CD8-positive, alpha-beta memory T cell (primary cell): ENCODE measurements at places on chromosomes 3 and 15. TPM values are rescaled to one million over a fixed set of nuclear protein-coding genes. Genes with fewer than 3 reads are reported as not detected.

The MUC4 gene
- 0.35 TPM for total RNA-seq

The ULK4 gene
- total RNA-seq, result 12.3 TPM

The TMEM266 gene
- 0.11 TPM for total RNA-seq

The CD80 gene
- total RNA-seq, result 17.9 TPM

DNA sequence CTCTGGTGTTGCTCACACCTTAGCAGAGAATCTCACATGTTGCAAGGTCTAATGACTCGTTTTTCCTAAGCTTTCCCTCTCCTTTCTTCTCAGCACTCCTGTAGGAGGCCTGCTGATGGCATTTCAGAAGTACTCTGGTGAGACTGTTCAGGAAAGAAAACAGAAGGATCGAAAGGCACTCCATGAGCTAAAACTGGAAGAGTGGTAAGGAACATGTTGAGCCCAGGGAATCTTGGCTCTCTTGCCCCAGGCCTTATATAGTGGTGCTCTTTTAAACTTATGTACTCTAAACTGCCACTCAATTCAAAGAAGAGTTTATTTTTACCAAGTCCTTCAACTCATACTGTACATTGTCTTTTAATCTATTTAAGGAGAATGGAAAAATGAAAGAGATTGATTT is 18.8 kb downstream of the TIMMDC1 start:
- H3K36me3 ChIP-seq, result peaks cover 54% of the 10 kb centered on the region
- no peak overlapping the region for H3K4me3 ChIP-seq
- no peak overlapping the region for H3K27ac ChIP-seq
- no peaks in the 10 kb centered on the region for H3K4me1 ChIP-seq
- H3K27me3 ChIP-seq, result no peaks in the 10 kb centered on the region

DNA sequence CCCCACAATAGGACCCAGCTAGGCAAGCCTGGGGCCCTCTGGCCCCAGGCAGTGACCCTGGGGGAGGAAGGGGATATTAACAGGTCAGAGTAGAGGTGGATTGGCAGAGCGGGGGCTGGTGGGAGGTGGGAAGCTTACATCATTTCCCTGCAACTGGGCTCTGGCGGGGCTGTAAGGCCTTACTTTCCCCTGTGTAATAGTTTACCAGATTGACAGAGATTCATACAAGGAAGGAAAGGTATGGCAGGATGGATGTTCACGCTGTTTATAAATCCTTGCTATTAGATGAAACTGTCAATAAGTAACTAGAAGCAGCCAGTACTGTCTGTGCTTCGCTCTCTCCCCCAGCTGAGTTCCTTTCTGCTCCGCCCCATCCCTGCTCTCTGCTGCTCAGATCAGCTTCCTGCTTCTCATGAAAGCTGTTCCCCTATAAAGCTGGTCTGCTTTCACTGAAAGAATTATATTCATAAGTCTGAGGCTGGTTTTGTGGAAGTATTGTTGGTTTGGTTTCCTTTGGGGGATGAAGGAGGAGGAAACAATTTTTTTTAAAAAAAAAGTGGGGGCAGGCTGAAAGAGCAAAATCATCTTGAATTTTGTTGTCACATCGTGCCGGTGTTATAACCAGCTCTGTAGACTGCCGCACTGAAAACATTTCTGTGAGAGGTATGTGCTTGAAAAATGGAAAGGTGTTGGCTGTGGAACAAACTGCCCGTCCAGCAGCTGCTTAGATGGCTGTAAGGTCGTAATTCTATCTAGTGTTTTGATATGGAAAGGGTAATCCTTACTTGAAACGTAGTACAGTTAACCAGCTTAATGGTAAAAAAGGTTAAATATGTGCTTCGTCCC is 76.4 kb downstream of the BBX start:
- peaks cover 43% of the 10 kb centered on the region for H3K4me1 ChIP-seq
- H3K36me3 ChIP-seq, result no peaks in the 10 kb centered on the region
- H3K27ac ChIP-seq, result peak overlapping the region; percentile 14

- H3K4me1 ChIP-seq, result no peaks in the 10 kb centered on the region
- H3K4me3 ChIP-seq, result no peak overlapping the region
- H3K36me3 ChIP-seq, result no peaks in the 10 kb centered on the region
- no peak overlapping the region for H3K27ac ChIP-seq
Measured at GRCh38 chr3:140292170-140292569, 357.2 kb downstream of the CLSTN2 start.
